AG20443 (cell line): ENCODE measurements at places on chromosomes 6 and 20.

DNA sequence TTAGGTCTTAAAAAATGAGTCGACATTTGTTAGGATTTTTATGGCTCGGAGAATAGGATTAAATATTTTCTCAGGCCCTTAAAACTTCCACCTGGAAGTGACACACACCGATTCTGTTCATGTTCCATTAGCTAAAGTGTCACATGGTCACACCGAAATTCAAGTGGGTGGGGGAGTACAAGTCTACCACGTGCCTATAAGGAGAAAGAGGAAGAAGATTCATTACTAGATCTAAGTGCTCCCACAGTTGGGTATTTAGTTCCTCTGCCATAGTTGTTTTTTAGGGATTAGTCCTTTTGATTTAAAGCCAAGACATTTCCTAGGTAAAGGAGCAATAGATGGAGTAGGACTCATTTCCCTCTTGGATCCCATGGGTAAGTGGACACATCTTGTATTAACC, 4.9 kb upstream of the TOX2 start:
- DNase-seq: no peak

GRCh38 chr20:44683263-44684046, 31.7 kb upstream of the CCN5 start:
- peak; percentile 77 for DNase-seq

GRCh38 chr20:4216866-4217265, 201.5 kb upstream of the RNF24 start:
- DNase-seq: no peak

DNA sequence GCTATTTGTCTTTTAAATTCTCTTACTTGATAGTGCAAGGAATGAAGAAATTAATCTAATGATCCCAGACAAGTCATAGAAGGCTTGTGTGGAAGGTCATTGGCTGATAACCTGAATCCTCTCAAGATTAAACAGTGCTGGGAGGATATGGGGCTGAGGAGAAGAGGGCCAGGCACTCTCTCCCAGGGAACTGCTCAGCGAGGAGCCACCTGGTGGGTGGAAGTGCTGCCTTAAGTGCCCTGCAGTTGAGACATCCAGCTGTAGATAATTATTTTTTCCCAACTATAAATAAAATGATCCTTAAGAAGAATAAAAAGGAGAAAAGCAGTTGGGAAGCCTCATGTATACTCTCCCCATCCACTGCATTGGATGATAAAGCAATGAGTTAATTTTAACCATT, 47.9 kb downstream of the BTBD3 start:
- no peak for DNase-seq

GRCh38 chr6:142695016-142695415, 250.0 kb downstream of the HIVEP2 start:
- no peak for DNase-seq

- DNase-seq: no peak
Observed at GRCh38 chr6:147695819-147696218, 187.3 kb downstream of the SAMD5 start.

DNA sequence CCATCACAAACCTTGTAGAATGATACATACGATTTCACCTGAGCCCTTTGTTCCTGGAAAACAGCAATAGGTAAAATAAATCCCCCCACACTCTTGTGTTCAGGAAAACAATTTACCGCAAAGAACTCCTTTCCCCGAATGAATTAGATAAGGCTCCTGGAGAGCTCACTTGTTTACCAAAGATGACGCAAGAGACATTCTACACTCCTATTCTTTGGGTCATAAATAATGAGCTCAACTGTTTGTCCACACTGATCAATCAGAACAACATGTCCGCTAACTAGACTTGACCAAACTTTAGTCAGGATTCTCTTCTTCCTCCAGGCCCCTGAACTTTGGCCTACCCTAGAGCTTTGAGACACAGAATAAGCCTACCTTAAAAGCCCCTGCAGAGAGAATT, 271.9 kb upstream of the OPRM1 start:
- DNase-seq: no peak

DNA sequence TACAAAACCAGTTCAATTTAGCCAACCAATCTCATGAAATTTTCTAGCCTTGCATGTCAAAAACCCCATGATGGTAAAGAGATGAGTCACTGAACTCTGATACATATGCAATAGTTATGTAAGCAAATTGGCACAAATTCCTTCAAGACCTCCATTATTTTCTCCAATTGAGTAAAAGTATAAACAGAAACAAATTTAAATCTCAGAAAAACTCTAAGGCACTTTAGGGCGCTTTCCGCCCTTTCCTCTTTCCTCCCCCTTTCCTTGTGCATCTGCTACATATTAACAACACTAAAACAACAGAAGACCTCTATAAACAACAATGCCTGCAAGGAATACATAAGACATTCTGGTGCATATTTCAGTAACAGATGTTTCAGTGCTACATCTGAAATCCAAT, 48.5 kb downstream of the KIF13A start:
- DNase-seq: no peak

DNA sequence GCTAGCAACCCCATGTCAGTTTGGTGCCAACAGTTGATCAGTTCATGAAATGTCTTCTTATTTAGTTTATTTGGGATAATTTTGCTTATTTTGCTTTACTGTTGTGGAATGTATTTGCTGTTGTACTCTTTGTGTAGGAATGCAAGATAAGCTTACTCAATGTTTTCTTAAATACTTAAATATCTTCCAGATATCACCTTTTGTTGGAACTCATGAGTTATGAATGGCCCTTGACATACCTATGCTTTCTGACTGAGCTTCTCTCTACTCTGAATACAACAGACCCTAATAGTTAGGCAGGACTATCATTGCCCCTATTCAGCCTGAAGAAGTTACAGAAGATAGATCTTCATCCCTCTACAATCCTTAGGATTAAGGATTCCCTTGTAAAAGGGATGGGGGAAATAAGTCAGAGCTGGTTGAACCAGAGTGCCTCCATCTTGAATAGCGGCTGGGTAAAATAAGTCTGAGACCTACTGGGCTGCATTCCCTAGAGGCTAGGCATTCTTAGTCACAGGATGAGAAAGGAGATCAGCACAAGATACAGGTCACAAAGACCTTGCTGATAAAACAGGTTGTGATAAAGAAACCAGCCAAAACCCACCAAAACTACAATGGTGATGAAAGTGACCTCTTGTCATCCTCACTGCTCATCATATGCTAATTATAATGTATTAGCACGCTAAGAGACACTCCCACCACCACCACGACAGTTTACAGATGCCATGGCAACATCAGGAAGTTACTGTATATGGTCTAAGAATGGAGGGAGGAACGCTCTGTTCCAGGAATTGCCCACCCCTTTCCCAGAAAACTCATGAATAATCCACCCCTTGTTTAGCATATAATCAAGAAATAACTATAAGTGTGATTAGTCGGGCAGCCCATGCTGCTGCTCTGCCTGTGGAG, 196.9 kb downstream of the AKAP7 start:
- DNase-seq: no peak

GRCh38 chr20:1535420-1536175, 21.9 kb downstream of the SIRPD start:
- DNase-seq: no peak

DNA sequence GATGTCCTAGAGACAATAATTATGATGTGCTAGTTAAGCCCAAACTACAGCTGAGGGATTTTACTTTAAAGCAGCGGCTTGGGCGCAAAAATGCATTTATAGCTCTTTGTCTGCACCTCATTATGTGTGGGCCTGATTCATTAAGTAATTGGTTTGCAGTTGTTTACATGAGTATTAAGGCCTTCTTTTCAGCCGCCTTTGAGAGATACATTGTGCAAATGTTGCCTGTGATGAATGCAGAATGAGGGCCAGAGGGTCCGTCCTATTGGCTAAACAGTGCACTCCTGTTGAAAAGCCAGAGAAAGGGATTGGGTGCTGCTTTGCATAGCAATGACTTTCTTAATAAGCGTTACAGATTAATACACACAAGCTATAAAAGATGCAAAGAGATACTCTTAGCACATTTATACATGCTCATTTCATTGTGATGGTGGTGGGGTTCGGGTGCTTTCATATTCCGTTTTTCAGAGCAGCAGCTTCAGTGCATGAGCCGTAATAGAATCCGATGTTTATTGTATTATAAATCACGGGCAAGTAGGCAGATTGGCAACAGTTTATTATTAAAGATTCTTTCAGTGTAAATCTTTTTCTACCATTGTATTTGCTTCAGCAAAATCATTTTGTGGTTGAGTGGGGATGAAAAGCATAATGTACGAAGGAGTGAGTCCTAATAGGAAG, 68.2 kb upstream of the XRN2 start:
- no peak for DNase-seq

GRCh38 chr6:140101818-140102217, 727.4 kb upstream of the CITED2 start:
- no peak for DNase-seq

DNA sequence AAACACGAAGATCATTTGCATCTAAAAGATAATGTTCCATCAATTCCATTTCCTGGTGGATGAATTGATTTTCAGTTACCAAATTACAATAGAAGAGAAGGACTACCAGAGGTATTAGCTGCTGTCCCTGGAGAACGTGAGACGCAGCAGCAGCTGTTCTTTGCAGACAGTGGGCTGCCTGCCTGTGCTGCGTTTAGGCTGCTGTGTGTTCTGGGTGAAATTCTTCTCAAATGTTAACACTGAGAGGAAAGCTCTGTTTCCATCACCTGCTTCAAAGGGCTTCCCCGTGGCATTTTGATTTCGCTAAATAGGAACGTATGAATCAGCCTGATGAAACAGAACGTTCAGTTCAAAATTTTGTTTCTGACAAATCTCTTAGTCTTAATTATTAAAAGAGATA, 362.2 kb downstream of the C6orf118 start:
- DNase-seq: no peak

DNA sequence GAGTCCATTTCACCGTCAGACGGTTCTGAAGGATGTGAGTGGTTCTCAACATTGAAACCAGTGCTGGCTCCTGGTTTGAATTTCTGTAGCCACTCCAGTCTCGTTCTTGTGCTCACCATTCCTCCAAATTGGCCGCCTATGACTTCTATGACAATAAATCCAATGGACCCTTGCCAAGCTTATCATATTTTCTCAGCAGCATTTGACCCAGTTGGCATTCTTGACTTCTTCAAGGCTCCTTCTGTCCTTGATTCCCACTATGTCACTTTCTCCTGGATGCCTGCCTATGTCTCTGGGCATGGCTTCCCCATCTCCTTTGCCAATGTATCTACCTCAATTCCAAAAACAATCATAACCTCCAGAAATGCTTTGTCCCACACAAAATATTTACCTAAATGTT, 756.0 kb upstream of the NRSN1 start:
- DNase-seq: no peak

DNA sequence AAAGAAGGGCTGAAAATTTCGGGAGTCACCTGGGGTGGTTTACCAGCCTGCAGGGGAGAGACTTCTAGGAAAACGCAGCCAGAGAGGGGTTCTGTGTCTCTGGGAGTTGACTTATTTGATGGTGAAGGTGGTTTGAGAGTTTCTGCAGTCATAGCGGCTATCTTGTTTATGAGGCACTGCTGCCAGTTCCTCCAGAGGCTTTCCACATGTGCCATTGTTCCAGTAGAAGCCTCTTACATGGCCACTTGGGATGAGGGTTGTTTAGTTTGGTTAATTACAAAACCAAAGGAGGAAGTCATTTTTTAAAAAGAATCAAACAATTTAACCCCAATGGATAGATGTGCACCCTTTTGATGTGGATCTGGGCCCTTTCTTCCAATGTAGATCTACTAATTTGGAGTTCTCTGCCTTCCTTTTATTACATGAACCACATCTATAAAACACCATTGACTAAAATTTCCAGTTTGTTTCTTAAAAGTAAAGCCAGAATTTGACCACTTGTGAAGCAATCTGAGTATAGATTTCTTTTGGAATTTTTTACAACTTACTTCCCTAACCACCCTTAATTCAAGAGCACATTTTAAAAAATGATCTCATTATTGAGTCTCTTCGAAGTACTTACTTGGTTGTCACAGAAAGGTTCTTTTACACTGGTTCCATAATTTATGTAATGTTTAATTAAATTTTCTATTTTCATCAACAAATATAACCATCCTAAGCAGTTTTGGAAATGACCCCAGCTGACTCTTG, 97.6 kb downstream of the TCP11 start:
- no peak for DNase-seq

DNA sequence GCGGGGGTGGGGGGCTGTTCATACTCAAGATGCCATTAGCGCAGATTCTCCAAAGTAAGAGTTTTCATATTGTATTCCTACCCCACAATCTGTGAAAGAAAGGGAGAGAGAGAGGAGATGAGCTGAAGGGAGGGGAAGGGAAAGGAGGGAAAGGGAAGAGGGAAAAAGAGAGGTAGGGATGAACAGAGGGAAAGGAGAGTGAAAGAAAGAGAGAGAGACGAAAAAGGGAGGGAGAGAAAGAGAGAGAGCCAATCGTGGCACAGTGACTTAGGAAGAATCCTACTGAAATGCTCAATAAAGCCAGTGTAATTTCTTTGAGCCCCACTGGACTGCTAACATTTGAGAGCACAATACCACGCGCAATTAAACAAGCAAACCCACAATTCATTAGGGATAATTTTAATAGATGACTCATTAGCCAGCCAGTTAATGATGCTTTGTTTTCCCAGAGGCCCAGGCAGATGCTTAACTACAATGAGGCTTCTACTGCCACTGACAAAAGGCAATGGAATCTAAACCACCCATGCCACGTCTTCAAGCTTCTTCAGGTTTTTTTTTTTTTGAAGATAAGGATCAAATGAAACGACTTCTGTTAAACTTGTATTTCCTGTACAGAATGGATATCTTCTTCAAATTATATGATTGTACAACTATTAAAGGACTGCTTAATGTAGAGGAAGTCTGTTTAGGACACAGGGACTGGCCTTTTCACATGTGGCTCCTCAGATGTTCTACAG, 306.8 kb downstream of the FOXC1 start:
- DNase-seq: peak; percentile 70

DNA sequence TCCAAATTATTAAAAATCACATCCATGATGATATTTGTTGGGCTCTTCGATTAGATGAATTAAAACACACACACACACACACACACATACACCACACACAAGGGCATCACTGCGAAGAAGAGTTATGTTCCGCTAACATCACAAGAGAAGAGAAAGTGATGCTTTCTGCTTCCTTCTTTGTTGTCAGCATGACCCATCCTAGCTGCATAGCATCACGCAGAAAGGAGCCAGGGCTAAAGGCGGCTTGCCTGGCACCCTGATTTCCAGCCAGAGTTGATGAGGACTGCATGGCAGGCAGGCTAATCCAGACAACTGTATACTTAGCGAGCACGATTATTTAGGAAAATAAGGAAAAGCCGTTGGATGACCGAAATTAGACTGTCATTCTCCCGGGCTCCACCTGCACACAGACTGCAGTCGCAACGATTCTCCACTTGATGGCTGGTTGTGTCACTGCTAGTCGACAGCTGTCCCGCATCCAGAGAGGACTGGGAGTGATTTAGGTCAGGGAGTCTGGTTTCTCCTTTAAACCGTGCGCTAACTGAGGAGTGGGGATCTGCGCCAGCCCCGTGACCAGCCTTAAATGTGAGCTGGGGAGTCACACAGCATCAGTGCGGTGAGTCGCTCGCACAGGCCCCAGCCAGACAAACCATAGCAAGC, 70.6 kb upstream of the SOX4 start:
- no peak for DNase-seq

DNA sequence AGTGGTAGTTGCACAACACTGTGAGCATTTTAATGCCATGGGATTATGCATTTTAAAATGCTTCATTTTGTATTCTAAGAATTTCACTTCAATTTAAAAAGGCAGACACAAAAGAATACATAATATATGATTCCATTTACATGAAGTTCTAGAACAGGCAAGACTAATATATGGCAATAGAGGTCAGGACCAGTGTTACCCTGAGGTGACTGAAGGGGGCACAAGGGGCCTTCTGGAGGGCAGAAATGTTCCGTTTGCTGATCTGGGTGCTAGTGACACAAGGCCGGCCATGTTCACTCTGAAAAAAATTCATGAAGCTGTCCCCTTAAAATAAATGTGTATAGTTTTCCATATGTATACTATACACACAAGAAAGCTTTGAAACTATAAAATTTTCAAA, 28.5 kb downstream of the TASP1 start:
- DNase-seq: no peak
